ENCODE measurements at places on chromosomes 16 and 17.

GRCh38 chr16:86037999-86038925, 139.3 kb downstream of the IRF8 start:
- H3K4me1 ChIP-seq, result no peaks in the 10 kb centered on the region
- no peak overlapping the region for H3K4me3 ChIP-seq
- H3K27ac ChIP-seq, result no peak overlapping the region
- no peak for DNase-seq

- H3K27me3 ChIP-seq, result no peaks in the 10 kb centered on the region
- H3K36me3 ChIP-seq, result no peaks in the 10 kb centered on the region
- H3K4me3 ChIP-seq, result no peak overlapping the region
- no peaks in the 10 kb centered on the region for H3K4me1 ChIP-seq
Measured at GRCh38 chr16:55035956-55036355, 105.3 kb downstream of the IRX5 start.

GRCh38 chr17:21177401-21177800, 36.6 kb downstream of the TMEM11 start:
- no peak overlapping the region for H3K4me3 ChIP-seq
- no peak for DNase-seq
- peaks cover 5% of the 10 kb centered on the region for H3K36me3 ChIP-seq
- no peaks in the 10 kb centered on the region for H3K4me1 ChIP-seq
- H3K27me3 ChIP-seq, result no peaks in the 10 kb centered on the region

DNA sequence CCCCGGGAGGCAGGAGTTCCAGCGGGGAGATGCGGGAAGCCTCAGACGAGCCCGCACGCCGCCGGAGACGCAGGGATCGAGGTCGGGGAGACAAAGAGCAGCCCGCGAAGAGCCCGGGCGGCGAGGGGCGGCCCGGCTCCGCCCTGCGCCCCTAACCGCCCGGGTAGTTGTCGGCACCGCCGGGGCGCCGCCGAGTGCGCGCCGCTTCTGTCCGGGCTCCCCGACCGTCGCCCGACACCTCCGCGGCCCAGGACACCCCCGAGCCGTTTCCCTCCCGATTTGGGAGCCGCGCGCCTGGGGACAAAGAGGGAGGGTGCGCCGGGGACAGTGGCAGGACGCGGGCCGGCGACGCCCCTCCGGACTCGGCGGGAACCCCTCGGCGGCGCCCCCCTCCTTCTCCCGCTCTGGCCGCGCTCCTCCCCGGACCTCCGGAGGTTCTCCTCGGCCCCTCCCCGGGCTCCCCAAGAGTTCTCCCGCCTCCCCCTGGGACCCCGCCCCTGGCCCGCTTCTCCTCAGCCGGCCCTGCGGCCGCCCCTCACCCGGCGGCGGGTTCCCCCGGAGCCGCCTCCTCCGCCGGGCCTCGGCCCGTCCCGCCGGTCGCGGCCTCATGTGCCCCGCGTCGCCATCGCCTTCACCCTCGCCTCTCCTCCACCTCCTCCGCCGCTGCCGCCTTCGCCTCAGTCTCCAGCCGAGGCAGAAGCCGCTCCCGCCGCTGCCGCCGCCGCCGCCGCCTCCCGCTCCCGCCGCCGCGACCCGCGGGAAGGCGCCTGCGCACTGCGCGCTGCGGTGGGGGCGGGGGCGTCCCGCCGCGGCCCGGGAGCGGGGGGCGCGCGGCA, at the start of gene GJC1:
TSS of gene GJC1 (minus strand) at position 765 of the 836 bp plus-strand sequence. CDS start 24,470 bp downstream, outside the sequence.
- H3K36me3 ChIP-seq, result no peaks in the 10 kb centered on the region

DNA sequence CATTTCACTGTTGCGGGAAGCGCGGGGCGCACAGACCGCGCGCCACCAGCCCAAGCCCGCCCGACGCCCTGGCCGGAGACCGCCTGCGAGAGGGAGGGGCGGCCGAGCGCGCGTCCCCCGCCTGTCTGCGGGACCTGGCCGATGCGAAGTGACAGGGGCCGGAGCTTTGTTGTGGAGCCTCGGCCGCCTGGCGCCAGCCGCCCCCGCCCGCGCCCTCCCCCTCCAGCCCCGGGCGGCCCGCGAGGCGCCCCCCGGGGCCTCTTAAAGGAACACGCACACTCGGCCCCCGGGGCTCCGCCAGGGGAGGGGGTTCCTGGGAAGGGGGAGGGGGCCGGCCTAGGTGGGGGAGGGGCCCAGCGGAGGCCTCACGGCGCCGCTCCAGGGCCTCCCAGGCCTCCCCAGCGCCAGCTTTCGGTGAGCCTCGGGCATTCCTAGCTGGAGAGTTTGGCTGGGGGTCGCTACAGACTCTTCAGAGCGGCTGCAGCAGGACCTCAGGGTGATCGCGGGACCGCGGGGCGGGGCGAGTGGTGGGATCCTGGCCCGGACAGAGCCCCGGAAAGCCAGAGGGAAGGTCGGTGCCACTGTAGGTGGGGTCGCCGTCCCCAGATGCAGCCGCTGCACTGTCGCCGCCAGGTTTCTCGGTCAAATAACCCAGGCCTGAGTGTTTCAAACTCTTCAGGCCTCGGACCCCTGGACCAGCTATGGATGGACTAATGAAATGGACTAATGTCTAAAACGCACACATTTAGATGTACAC, 2.4 kb upstream of the TBX2 start:
- H3K4me1 ChIP-seq, result peaks cover 6% of the 10 kb centered on the region
- DNase-seq, result no peak
- peak overlapping the region; percentile 38 for H3K27ac ChIP-seq
- H3K36me3 ChIP-seq, result no peaks in the 10 kb centered on the region

- H3K27me3 ChIP-seq, result no peaks in the 10 kb centered on the region
- H3K27ac ChIP-seq, result no peak overlapping the region
- peaks cover 4% of the 10 kb centered on the region for H3K4me1 ChIP-seq
- no peak overlapping the region for H3K4me3 ChIP-seq
- H3K36me3 ChIP-seq, result no peaks in the 10 kb centered on the region
- DNase-seq, result no peak
Measured at GRCh38 chr17:37605813-37606505, 3.3 kb downstream of the SYNRG start.

- no peak overlapping the region for H3K27ac ChIP-seq
- no peaks in the 10 kb centered on the region for H3K36me3 ChIP-seq
- H3K27me3 ChIP-seq, result peaks cover 8% of the 10 kb centered on the region
- no peak for DNase-seq
- H3K4me1 ChIP-seq, result no peaks in the 10 kb centered on the region
Measured at GRCh38 chr17:48681609-48682008, 40.7 kb downstream of the PRAC1 start.

GRCh38 chr17:76816590-76817135, 51.5 kb upstream of the MGAT5B start:
- no peak overlapping the region for H3K27ac ChIP-seq
- no peaks in the 10 kb centered on the region for H3K36me3 ChIP-seq
- no peaks in the 10 kb centered on the region for H3K27me3 ChIP-seq
- peak; percentile 43 for DNase-seq
- H3K4me3 ChIP-seq, result no peak overlapping the region

DNA sequence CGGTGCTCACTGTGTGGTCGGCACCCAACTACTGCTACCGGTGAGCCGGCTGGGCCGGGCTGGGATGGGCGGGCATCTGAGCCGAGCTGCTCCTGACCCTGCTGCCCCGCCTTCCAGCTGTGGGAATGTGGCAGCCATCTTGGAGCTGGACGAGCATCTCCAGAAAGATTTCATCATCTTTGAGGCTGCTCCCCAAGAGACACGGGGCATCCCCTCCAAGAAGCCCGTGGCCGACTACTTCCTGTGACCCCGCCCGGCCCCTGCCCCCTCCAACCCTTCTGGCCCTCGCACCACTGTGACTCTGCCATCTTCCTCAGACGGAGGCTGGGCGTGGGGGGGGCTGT, 6.9 kb downstream of the TBX6 start:
- H3K36me3 ChIP-seq, result peaks cover 37% of the 10 kb centered on the region
- H3K4me1 ChIP-seq, result peaks cover 7% of the 10 kb centered on the region

DNA sequence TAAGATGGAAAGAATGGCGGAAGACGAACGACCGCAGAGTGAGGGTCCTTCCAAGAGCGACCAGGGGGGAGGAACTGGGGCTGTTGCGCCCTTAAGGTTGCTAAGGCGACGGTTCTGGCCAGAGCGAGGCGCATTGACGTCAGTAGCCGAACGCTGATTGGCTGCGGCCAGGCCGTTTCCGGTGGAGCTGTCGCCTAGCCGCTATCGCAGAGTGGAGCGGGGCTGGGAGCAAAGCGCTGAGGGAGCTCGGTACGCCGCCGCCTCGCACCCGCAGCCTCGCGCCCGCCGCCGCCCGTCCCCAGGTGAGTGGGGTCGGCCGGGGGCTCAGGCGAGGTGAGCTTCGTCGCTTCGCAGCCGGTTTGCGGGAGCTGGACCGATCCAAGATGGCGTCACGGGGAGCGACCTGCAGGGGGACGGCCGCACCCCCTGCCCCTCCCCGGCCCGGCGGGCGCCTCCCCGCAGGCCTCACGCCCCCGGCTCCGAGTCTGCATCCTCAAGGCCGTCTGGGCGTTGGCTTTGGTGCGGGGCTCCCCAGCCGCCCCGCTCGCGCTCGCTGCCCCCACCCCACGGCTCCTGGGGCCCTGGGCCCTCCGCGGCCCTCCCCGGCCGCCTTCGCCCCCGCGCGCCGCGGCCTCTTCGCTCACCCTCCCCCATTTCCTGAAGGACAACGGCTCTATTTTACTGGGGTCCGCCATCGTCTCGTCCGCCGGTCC, at the start of gene PRKAR1A:
TSS of gene PRKAR1A (plus strand) at position 184 of the 713 bp plus-strand sequence. CDS start 2,970 bp downstream, outside the sequence.
- H3K4me1 ChIP-seq, result peaks cover 20% of the 10 kb centered on the region
- peak within 1 kb of the TSS; percentile 85 for H3K27ac ChIP-seq
- H3K27me3 ChIP-seq, result no peaks in the 10 kb centered on the region
- H3K4me3 ChIP-seq, result peak within 1 kb of the TSS; percentile 95

- no peaks in the 10 kb centered on the region for H3K36me3 ChIP-seq
- no peak overlapping the region for H3K27ac ChIP-seq
- DNase-seq, result no peak
- H3K4me3 ChIP-seq, result no peak overlapping the region
- H3K4me1 ChIP-seq, result no peaks in the 10 kb centered on the region
- H3K27me3 ChIP-seq, result no peaks in the 10 kb centered on the region
Measured at GRCh38 chr17:72244494-72244893, 123.7 kb downstream of the SOX9 start.

GRCh38 chr17:76927982-76928381, 59.8 kb downstream of the MGAT5B start:
- no peaks in the 10 kb centered on the region for H3K36me3 ChIP-seq
- no peak overlapping the region for H3K4me3 ChIP-seq
- peaks cover 2% of the 10 kb centered on the region for H3K27me3 ChIP-seq

GRCh38 chr17:64938290-64938689, 19.0 kb upstream of the LRRC37A3 start:
- H3K36me3 ChIP-seq, result no peaks in the 10 kb centered on the region
- no peak overlapping the region for H3K27ac ChIP-seq
- no peak for DNase-seq
- no peak overlapping the region for H3K4me3 ChIP-seq
- H3K4me1 ChIP-seq, result no peaks in the 10 kb centered on the region
- H3K27me3 ChIP-seq, result no peaks in the 10 kb centered on the region

- H3K27ac ChIP-seq, result no peak overlapping the region
- H3K27me3 ChIP-seq, result no peaks in the 10 kb centered on the region
- no peak for DNase-seq
- no peak overlapping the region for H3K4me3 ChIP-seq
Measured at GRCh38 chr16:13110124-13110796, 208.9 kb downstream of the SHISA9 start.

- no peak for DNase-seq
- H3K27ac ChIP-seq, result no peak overlapping the region
- H3K27me3 ChIP-seq, result no peaks in the 10 kb centered on the region
- H3K4me3 ChIP-seq, result no peak overlapping the region
- H3K4me1 ChIP-seq, result no peaks in the 10 kb centered on the region
Measured at GRCh38 chr17:81128774-81129173, 36.5 kb upstream of the PVALEF start.

Measured in liver (tissue), 10 donors.